ENCODE measurements at places on chromosomes 5 and 9. TPM values are rescaled to one million over a fixed set of nuclear protein-coding genes. Genes with fewer than 3 reads are reported as not detected.

- DNase-seq: no peak
Measured at GRCh38 chr9:27160636-27161035, 51.6 kb downstream of the TEK start.

- DNase-seq: no peak
Measured at GRCh38 chr5:160119905-160120266, 636 bp upstream of the PWWP2A start.

- DNase-seq: no peak
Measured at GRCh38 chr5:6107675-6108539, 270.4 kb downstream of the MED10 start.

DNA sequence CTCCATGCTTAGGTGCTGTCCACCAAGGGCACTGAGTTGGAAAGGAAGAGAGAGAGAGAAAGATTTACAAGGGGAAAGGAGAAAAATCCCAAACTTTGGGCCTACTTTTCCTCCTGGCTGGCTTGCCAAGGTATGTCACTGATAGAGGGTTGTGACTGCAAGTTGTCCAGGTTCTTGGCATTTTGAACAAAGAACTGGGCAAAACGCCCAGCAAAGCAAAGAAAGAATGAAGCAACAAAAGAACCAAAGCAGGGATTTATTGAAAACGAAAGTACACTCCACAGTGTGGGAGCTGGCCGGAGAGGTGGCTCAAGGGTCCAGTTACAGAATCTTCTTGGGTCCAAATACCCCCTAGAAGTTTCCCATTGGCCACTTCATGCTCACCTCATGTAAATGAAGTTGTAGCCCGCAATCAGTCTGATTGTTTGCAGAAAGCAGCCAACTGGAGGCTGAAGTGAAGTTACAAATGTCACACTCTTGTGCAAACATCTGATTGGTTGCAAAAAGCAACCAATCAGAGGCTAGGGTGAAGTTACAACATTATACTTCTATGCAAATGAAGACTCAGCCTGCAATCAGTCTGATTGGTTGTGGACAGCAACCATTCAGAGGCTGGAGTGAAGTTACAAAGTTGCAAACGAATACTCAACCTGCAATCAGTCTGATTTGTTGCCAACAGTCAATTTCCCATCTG, 263.5 kb downstream of the YTHDC2 start:
- DNase-seq: no peak

DNA sequence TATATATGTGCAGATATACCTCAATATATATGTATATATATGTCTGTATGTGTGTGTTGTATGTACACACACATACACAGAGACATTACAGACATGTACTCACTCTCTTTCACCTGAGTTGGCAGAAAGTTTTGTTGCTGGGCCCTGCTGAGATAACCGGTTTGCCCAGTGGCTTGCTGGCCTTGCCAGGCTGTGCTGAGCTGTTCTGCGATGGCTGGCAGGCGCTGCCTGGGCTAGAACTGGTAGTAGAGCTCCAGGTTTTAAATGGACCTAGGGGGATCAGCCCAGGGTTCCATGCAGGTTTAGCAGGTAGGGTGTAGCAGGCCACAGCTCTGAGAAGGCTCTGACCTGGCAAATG, 394.3 kb downstream of the GADD45G start:
- DNase-seq: no peak

- DNase-seq: no peak
Measured at GRCh38 chr5:78605611-78606010, 43.0 kb downstream of the LHFPL2 start.

DNA sequence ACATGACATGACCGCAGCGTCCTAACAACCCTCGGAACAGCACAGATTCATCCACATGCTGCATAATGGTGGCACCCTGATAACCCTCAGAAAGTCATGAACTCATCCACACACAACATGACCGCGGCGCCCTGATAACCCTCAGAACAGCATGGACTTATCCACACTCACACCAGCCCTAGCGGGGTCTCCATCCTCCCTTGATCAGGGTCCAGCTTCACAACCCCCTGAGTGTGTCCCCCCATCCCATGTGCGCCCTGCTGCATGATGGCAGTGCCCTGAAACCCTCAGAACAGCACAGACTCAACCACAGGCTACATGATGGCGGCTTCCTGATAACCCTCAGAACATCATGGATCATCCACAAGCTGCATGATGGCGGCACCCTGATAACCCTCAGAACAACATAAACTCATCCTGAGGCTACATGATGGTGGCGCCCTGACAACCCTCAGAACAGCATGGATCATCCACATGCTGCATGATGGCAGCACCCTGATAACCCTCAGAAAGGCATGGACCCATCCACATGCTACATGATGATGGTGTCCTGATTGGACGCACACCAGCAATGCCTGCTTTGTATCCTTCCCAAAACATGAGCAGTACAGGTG, 28.3 kb downstream of the SLC6A3 start:
- DNase-seq: no peak

- no peak for DNase-seq
Measured at GRCh38 chr5:16918156-16918555, 17.9 kb downstream of the MYO10 start.

HBEGF gene
- 6.6 TPM for polyA plus RNA-seq

GHR gene
- 0.48 TPM for polyA plus RNA-seq
